AG09309 (cell line): ENCODE measurements at places on chromosomes 12 and 14.

- DNase-seq: no peak
These were observed 215.4 kb upstream of the DIO2 start for GRCh38 chr14:80426683-80427082.

- no peak for DNase-seq
These were observed 37.1 kb downstream of the SLC8B1 start for GRCh38 chr12:113297621-113298471.

- no peak for DNase-seq
These were observed 12.2 kb downstream of the TMEM121 start for GRCh38 chr14:105538481-105539049.

GRCh38 chr12:109598428-109598854 is 24.8 kb downstream of the MVK start:
- DNase-seq: no peak

GRCh38 chr12:72272091-72272661 is at the start of gene TRHDE:
TSS of gene TRHDE (plus strand) at chr12:72272370. CDS start at chr12:72272644, 274 bp downstream.
- no peak for DNase-seq

- no peak for DNase-seq
These were observed 51.3 kb downstream of the ZNF664 start for GRCh38 chr12:124024263-124024678.

DNA sequence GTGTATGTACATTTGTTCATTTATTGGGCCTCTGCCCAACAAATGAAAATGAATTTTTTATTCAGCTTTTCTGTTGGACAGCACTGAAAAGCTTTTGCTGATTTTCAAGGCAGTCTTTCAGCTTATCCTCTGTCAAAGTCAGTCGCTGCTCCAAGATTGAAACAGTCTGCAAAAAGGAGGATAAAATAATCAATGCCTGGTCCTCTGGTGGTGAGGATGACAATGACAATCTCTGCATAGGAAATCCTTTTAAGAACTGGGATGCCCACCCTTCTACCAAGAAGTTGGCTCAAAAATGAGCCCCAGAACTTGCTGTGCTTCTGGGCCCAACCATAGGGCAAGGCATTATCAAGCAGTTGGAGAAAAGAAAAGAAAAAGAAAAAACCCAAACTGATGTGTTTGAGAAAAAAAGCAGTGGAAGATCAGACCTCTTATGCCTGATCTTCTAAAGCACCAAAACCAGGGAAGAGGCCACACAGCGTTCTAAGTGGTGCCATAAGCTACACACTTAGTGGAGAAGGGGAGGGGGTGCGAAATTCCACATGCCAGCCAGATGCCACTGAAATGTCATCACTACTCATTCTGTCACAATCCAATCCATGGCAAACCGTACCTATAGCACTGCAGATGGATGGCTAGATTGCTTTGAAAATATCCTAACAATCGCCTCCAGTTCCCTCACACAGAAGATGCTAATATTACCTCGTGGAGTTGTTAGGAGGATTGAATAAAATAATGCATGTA is 69.0 kb upstream of the DUSP6 start:
- DNase-seq: no peak

- no peak for DNase-seq
These were observed 663.4 kb downstream of the SLC16A7 start for GRCh38 chr12:60259225-60259624.

DNA sequence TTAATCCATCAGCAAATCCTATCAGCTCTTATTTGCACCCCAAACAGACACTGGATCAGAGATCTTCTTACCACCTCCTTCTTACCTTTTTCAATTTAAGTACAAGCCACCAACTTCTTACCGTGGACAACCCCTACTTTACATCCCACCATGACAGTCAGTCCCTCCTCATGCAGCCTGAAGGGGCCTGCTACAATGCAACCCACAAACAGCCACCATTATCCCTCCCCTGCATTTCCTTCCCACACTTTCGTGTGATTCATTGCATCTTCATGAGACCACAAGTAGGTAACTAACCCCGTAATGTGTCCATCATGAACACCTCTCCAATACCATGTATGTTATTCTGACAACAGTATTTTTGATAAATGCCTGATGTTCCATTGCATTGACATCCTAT is 108.6 kb downstream of the BCL11B start:
- DNase-seq: no peak

DNA sequence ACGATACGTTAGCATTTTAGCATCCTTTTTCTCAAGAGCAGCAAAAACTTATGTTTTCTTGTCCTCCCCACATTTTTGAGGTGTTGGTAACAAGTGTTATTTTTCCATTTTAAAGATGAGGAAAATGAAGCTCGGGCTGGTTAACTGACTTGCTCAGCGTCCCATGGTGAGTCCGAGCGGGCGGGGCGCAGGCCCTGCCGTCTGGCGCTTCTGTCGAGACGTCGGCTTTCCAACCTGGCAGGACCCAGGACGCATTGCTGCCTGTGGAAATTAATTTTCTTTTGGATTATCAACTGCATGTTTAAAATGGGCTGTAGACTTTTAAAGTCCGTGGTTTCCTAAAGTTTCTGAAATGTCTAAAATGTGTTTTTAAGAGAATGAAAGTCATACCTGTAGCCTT is 30.4 kb downstream of the XRCC3 start:
- no peak for DNase-seq

DNA sequence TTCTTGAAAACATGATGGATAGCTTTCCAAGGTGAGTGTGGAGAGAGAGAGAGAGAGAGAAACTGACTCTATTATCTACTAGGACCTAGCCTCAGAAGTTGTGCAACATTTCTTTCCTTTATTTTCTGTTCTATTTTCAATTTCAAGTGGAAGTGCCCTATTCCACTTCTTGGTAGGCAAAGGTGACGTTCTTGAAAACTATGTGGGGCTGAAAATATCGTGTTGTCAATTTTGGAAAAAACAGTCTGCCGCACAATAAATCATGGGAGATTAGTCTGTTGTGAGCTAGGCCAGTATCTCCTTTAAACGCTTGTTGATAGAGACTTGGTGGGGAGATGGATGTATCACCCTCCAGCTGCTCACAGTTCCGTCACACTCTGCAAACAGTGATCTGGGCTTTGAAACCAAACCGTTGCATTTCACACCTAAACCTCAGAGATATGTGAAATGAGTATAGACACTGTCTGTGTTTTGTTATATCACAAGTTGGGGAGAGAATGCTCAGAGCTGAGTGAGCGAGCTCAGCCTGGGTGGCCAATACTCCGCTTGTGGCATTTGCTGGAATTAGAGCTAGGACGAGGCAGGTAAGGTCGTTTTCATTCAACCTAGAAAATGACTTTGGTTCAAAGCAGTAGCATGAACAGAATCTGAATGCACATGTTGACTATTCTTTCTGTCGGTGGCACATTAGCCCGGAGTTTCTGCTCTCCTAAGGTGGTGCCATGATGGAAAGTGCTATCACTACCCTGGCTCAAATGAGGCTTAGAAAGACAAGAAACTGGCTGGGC is 75.1 kb upstream of the ST8SIA1 start:
- no peak for DNase-seq

- DNase-seq: no peak
These were observed 8.5 kb upstream of the TTC8 start for GRCh38 chr14:88815980-88816379.

DNA sequence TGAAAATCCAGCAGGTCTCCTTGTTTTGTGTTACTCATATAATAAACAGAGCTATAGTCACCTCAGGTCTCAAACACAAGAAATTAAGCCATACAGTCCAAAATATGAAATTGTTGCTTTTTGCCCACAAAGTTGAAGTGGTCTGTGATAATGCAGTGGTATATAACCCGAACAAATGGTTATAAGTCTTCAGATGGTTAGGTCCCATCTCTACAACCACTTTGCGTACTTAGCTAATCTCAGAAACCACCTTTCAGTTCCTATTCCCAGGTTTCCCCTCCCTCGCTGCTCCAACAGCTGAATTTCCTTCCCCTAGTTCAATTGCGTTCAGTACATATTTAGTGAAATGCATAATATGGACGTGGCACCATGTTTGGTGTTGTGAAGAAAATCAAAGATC is 3.3 kb upstream of the KCNA5 start:
- no peak for DNase-seq

DNA sequence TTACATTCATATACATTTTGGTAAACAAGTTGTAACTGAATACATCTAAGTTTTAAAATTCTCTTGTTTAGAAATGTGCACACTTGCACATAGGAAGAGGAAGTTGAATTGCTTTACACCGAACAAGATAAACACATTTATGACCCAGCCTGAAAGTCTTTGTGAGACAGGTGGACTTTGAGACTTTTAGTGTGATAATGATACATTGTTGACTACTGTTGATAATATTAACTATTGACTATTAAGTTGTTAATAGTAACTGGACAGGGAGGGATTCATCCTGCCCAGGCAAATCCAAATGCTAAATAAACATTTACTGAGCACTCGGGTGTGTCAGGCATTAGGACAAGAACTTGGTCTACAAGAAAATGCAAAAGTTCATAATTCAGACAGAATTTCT is 68.0 kb downstream of the AVPR1A start:
- DNase-seq: no peak

GRCh38 chr14:26163761-26164160 is 434.1 kb downstream of the NOVA1 start:
- DNase-seq: no peak

GRCh38 chr14:44634692-44635091 is 127.6 kb upstream of the FSCB start:
- DNase-seq: no peak

GRCh38 chr14:64942531-64943111 is at the start of gene GPX2:
TSS of gene GPX2 (minus strand) at chr14:64942745. CDS start at chr14:64942726, 19 bp downstream.
- no peak for DNase-seq

GRCh38 chr12:108798551-108799221 is 58.7 kb downstream of the SSH1 start:
- no peak for DNase-seq

GRCh38 chr14:96197969-96198368 is 6.7 kb upstream of the BDKRB2 start:
- no peak for DNase-seq

DNA sequence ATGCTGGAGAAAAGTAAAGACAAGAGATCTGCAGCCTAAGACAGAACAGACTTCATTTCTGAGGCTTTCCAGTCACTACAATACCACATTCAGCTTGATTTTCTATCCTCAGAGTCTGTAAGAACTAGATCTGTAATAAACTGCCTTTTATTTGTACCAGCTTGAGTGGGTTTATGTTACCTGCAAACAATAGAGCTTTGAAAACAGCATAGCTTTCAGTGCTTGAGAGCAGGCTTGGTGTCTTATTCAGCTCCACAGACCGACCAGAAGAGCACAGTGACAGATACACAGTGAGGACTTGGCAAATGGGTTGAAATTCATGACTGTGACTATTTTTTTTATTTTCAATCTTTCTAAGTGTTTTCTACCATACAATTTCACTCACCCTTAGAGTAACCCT is 207.8 kb upstream of the OTX2 start:
- DNase-seq: no peak

- DNase-seq: no peak
These were observed 37.8 kb downstream of the EIF2S3B start for GRCh38 chr12:10543499-10543898.

- DNase-seq: no peak
These were observed 47.3 kb downstream of the SFSWAP start for GRCh38 chr12:131758016-131758739.

DNA sequence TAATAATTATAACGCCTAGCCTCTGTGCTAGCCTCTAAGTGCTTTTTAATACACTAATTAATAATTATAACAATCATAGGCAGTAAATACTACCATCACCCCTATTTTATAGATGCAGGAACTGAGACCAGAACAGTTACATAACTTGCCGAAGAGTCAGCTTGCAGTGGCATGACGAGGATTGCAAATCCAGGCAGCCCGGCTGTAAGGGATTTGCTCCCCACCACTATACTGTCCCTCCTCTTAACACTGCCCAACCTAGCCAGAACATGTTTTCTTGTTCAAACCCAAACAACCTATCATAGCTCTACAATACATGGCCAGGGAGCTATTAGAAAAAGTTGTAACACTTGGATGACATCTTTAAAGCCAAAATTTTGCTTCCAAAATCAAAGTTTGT is 33.9 kb upstream of the VASH1 start:
- DNase-seq: no peak

GRCh38 chr14:91123201-91123600 is 9.3 kb downstream of the DGLUCY start:
- no peak for DNase-seq

DNA sequence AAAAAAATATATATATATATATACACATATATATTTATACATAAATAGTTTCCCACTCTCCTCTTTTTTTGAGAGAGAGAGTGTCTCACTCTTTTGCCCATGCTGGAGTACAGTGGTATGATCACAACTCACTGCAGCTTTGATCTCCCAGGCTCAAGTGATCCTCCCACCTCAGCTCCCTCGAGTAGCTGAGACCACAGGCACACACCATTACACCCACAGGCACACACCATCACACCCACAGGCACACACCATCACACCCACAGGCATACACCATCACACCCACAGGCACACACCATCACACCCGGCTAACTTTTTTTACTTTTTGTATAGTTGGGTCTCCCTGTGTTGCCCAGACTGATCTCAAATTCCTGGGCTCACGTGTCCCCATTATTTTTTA is 14.1 kb upstream of the GAPDH start:
- DNase-seq: no peak

DNA sequence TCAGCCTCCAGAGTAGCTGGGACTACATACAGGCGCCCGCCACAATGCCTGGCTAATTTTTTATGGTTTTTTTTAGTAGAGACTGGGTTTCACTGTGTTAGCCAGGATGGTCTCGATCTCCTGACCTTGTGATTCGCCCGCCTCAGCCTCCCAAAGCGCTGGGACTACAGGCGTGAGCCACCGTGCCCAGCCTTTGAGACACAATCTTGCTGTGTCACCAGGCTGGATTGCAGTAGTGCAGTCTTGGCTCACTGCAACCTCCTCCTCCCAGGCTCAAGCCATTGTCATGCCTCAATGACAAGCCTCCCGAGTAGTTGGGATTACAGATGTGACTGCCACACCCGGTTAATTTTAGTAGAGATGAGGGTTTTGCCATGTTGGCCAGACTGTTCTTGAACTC is 21.3 kb upstream of the STRN3 start:
- no peak for DNase-seq
